ENCODE measurements at places on chromosomes 4 and X.
A peak's percentile ranks its signal among the peaks of the same experiment; 100 is the strongest.

GRCh38 chr4:111921714-111922113 lies 223.5 kb upstream of the FAM241A start:
- no peak for DNase-seq

DNA sequence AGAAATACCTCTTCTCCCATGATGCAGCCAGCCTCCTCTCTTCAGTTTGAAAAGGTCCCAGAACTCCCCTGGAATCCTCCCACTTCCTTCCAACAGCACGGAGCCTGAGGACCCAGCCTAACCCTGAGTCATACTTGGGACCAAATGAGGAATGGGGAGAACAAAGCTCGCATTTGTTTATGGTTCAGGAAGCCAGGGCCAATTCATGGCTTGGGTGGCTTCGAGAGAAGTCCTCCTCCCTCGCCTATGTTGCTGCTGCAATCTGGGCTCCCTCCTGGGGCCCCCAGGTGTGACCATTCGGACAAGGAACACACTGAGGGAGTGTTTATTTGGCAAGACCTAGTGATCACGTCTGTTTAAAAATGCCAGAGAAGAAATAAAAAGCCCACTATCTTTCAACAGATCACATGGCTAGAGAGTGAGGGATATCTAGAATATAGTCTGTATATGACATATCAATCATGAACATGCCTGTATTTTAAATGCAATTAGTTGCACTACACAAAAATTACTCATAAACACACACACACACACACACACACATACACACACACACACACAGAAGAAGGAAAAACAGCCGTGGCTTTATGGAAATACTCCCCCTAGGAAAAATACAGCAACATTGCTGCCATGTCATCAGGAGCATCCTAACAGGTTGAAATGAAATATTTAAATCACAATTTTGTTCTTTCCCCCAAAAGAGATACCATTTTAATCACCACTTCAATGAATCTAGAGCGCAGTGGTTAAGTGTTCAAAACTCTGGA lies 155.7 kb upstream of the MAP3K15 start:
- no peak for DNase-seq

DNA sequence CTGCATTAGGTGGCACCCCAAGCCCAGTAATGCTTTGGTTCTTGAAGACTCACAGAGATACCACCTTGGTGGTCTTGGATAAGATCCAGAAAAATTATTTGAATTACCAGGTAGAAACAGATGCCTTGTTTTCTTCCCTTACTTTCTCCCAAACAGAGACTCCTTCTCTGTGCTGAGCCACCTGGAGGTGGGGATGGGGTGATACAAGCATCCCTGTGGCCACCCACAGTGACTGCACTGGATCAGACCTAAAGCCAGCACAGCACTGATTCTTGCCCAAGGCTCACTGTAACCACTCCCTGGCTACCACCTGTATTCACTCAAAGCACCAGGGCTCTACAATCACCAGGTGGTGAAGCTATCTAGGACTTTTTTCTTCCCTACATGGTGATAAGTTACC lies 156.8 kb downstream of the TEX13A start:
- DNase-seq: no peak

DNA sequence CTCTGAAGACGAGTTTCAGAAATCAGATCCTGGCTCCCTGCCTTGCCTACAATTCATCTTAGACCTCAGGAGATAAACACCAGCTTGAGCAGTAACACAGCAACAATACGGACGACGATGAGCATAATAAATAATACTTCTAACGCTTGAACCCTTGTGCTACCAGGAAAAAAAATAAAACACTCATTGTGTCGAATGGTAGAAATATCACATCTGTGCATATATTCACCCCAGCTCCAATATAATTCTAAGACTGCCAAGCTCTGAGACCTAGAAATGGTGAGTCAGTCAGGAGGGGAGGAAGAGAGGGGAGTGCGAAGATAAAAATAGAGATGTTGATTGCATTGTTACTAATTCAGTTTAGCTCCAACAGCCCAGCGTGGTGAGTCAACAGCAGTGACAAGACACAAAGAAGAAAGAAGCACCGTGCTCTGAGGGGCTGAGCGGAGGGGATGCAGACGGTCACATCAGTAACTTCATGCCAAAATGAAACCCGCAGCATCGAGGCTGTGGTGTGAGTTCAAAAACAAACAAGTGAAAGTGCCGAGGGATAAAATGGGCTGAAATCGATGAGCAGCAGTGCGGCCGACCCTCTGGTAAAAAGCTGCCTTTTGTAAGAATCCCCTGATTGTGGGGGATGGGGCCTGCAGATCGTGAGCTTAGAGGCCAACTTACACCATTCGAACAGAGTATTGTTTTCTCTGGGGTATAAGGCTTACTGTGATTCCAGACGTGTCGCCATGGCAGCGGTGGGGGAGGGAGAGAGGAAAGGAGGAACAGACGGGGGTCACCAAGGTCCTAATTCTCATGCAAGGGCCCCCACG lies 150.4 kb downstream of the MGST2 start:
- DNase-seq: peak; percentile 41

DNA sequence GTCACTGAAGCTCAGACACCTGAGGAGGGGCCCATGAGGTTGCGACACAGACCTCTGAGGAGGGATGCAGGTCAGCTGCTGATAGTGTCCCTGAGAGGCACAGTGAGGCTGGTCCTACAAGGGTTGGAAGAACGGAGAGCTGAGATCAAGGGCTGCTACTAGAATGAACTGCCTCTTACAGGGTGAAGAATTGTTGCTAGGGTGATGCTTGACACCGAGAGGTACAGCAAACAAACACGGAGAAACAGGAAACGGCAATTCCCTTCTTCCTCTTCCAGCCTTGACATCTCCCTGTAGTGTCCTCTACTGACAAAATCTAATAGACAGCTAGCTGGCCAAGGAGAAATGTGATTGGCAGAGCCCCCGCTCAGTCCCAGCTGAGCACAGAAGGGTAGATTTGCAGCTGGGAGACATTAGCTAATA lies 11.8 kb upstream of the HPGDS start:
- DNase-seq: no peak

GRCh38 chrX:45472968-45473367 lies 272.3 kb upstream of the DIPK2B start:
- DNase-seq: no peak

- DNase-seq: no peak
Measured at GRCh38 chr4:1833307-1834046, 22.5 kb downstream of the LETM1 start.

GRCh38 chrX:17585006-17585405 lies 152.3 kb upstream of the SCML1 start:
- no peak for DNase-seq

DNA sequence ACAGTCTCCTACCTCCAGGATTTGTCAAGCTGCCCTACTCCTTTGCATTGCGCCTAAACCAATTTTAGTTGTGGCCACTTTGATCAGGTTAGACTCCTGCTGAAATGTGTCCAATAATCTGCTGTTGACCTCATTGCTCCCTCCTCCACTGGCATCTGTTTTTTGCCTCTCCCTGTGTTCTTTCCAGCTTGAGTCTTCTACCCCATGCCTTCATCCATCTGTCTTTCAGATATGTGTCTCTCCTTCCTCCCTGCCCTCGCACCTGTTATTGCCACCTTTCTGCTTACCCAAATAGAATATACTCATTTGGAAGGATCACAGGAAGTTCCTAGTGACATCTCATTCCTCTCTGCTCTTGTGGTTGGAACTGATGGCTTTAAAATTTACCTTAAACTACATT lies 366.6 kb upstream of the CLNK start:
- DNase-seq: no peak

DNA sequence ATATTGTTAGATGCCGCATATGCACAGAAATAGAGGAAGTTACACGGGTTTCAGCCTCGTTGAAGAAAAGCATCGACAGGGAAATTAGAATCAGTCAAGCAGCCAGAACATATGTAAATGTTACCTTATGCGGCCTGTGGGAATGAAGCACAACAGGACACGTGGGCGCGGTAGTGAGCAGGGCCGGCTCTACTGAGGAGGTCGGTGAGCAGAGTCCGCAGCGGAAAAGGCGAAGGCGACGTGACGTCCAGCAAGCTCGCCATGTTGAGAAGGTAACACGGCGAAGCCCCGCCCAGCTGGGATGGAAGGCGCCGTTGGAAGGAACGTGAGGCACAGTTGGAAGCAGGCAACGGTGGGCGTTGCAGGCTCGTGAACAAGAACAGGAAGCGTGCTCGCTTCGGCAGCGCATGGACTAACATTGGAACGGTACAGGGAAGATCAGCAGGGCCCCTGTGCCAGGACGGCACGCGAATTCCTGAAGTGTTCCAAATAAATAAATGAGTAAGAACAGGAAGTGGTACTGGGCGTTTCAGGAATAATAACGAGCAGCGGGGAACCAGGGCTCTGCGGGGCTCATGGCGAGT lies 54.6 kb downstream of the MTNR1A start:
- no peak for DNase-seq

DNA sequence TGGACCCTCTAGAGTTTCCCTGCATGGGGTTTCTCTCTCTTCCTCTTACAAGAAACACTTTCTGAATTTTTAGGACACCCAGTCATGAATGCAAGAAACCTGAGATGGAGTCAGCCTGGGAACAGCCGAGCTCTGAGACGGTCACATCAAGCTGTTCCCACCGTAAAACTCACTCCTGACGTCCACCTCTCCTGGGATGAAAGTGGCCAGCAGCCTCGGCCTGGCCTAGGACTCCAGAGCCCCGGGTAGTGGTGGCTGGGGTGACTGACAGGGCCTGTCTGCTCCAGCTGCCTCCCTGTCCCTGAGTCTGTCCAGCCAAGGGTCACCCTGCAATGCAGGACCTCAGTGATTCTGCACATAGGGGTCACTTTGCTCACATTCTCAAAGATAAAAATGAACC lies 217.8 kb downstream of the SHOX start:
- DNase-seq: no peak

DNA sequence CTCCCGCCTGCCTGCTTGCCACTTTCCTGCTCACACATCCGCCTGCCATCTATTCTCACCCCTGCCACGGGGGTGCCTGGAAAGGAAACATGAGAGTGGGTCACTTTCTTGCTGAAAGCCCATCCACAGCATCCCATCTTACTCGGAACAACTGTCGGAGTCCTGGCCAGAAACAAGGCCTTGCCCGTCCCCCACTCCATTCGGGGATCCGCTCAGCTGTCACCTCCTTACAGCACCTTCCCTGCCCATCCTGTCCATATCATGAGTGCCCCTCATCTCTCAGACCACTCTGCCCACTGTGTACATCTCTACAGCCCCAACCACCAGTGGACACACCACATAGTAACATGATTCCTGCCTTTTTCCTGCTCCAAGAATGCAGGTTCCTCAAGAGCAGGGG lies 6.4 kb downstream of the EVC2 start:
- DNase-seq: no peak
